ENCODE measurements at places on chromosomes 1 and 21.

DNA sequence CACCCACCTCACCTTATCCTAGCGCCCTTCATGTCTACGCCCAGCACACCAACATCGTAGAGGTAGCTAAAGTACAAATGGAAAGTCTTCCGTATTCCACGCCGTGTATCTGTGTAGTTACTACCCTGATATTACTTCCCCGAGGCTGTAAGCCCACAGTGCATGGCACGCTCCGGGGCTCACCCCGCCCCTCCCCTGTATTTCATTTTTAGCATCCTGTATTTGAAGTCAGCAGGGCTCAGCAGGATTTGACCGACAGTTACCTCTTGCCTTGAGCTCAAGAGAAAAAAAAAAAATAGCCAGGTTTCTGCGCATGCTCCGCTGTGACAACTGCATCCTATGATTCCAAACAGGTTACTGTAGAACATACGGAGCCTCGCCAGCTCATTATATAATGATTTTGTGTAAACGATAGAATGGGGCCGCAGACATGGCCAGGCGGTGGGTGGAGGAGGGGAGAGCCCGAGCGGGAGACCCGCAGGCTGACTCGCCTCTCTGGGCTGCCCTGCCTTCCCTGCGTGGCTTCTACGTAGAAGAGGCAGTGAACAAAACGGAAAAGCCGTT, 1.3 kb downstream of the ABCG1 start:
- peak; percentile 84 for DNase-seq

DNA sequence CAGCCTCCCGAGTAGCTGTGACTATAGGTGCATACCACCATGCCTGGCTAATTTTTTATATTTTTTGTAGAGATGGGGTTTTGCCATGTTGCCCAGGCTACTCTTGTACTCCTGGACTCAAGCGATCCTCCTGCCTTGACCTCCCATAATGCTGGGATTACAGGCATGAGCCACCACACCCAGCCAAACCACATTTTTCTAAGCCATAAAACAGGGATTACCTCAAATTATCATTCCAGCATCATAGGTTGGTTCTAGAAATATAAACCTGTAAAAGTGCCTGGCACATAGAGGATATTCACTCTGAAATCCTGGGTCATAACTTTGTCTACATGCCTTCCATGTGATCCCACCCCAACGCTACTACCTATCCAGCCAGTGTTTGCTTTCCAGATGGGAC, 59.4 kb upstream of the JAK1 start:
- no peak for DNase-seq

DNA sequence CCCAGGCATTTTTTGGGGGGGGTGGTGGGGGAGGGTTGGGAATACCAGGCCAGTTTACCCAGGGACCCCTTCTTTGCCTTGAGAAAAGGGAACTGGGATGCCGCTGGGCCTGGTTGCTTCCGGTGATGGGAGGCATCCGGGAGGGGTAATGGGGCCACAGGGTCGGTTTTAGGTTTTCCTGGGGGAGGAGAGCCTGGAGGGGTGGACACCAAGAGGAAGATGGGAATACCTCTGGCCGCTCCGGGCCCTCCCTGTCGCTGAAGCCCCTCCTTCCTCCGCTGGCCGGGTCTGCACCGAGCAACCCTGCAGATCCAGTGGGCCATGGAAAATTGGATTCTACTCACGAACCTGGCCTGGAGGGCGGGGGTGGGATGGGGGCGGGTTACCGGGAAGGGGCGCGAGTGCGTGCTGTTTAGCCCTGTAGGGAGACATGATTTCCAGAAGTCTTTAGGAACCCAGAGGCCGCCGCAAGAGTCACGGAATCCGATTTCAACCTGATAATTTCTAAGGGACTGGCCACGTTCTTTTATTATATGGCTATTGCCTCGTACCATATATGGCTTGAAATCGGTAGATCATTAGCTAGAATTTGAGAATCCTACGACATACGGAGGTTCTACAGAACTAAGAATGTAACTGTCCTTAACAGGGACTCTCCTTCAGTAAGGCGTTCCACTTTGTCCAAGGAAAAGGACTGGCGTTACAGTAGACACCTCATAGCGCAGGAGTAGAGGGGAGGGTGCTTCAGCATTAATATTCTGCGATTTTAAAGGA, 749 bp downstream of the AKIRIN1 start:
- peak; percentile 17 for DNase-seq

- peak; percentile 61 for DNase-seq
Observed at GRCh38 chr21:32611471-32611997, 643 bp downstream of the CFAP298 start.

DNA sequence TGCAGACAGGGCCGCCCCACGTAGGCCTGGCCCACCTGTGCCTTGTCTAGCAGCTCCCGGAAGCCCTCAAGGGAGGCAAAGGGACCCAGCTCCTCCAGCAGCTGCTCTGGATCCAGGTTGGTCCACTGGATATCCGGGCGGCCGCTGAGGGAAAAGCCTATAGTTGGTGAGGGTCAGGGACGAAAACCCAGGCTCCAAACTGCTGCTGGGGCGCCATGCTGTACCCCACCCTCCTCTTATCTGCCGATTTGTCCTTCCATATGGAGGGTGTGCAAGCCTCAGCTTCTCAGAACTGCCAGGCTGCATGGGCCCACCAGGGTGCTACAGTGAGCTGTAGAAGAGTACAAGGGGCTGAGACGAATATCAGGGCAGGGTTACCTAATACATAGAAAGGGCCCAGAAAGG, 12.2 kb downstream of the PTCH2 start:
- DNase-seq: no peak

- no peak for DNase-seq
Observed at GRCh38 chr21:15653710-15654109, 76.1 kb upstream of the USP25 start.

- DNase-seq: no peak
Observed at GRCh38 chr1:81873946-81874345, 73.2 kb downstream of the ADGRL2 start.

- DNase-seq: no peak
Observed at GRCh38 chr1:200411406-200412257, 1.8 kb upstream of the ZNF281 start.

DNA sequence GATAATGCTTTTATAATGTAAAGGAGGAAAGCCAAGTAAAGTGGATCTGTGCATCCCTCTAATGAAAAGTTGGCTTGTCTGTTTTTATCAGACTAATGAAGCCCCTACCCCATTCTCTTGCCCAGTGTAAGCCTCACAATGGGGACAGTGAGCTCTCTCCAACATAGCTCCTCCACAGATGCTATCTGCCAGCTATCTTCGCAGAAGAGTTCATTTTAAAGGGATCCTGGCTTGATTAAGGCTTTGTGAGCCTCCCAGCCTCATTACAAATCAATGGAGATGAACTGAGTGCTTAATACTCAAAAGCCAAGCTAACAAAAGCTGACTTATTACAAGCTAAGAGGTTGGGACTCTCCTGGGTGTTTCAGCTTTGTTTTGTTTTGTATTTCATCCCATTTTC, 514.7 kb downstream of the NUF2 start:
- no peak for DNase-seq

DNA sequence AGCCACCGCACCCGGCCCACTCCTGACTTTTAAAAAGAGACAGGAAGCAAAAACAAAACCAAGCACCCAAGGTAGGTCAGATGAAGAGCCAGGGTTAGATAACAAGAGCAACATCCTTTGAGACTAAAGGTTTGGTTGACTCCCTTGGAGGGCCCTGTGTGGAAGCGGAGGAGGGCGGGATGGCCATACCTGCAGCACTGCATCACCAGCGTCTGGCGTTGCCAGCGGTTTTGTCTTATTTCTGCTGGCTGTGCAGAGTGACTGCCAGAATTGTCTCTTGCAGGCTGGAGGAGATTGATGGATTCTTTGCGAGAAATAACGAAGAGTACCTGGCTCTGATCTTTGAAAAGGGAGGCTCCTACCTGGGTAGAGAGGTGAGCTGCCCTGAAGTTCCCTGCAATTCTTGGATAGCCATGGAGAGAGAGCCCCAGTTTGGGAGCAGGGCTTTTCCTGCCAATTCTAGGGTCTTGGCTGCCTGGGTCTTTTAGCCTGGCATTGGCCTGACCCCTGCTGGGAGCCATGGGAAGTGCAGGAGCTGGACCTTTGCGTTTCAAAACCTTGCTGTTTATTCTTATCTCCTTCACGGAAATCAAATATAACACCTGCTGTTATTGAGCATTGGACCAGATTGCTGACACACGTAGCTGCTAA, 24.0 kb downstream of the QSOX1 start:
- DNase-seq: peak; percentile 75

- DNase-seq: no peak
Observed at GRCh38 chr1:219339466-219339865, 165.8 kb downstream of the LYPLAL1 start.

DNA sequence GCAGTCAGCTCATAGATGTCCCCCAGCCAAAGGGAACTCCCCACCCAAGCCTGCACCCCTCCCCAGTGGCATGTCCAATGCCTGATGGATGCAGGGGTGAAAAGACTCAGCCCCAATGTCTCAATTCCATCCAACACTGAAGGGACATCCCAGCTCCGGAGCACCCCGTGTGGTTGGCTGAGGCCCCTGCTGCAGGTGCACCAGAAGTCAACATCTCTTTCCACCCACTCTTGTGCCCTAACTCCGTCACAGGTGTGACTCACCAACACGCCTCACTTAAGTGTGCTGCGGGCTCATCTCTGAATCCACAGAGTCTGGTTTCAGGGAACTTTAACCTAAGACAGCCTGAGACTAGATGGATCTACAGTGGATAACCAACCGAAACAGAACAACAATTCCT, 40.9 kb upstream of the ZBTB18 start:
- peak; percentile 71 for DNase-seq

DNA sequence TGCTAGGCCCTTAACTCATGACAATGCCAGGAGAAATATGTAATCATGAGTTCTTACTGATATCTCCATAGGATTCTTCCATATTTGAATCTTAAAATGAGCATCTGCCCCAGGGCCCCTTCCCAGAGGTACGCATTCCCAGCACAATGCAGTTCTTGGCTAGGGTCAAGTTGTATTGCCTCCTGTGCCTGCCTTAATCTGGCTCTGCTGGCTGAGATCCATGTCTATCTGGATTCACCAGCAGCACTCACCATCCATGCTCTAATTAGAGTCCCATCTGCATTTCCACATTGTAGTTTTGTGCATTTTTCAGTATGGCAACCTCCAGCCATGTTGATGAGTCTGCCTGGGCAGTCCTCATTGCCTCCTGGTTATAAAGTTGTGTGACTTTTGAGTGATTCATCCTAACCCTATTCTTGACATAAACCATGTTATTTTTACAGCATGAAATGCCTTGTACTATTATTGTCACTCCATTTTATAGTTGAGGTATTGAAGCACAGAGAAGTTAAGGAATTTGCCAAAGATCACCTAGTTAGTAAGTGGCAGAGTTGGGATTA, 55.9 kb downstream of the CAMSAP2 start:
- DNase-seq: no peak

DNA sequence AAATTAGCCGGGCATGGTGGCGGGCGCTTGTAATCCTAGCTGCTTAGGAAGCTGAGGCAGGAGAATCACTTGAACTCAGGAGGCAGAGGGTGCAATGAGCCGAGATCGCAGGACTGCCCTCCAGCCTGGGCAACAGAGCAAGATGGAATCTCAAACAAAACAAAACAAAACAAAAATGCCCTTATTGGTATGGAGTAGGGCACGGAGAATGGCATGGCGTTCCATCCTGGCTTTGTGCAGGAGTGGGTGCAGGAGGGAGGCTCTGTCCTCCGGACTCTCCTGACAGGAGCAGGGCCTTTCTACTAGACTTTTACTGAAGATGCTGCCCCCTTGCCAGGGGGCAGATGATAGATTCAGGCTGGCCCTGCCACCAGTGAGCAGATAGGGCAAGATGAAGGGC, 1.0 kb downstream of the TMEM61 start:
- DNase-seq: no peak

DNA sequence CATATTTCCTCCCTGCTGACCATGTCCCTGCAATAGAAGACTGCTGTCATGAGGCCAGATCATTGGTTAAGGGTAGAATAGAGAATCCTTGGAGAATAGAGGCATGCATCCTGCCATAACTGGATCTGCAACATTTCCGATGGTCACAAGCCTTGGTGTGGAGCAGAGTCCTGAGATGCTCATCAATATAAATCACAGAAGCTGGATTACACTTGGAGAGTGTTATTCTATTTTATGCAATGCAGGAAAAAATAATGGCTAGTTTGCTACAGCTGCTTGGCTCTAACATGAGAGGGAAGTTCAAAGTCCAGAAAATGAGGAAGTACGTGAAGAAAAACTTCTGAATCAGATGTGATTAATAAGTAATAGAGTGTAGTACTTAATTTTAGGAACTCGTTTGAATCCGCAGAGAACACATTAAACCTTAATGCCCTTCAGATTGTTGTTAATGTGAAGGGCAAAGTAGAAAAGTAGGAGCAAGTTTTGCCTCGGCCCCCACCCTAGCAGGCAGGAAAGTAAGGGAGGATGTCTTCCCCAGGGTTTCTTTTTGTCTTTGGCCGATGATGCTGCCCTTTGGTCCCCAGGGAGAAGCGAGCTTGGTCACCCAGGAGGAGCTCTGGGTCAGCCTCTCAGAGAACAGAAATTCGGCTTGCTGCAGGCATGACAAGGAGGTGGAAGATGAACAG, 59.5 kb downstream of the KCNK1 start:
- DNase-seq: no peak

GRCh38 chr1:227190321-227190720, 128.0 kb downstream of the CDC42BPA start:
- no peak for DNase-seq

DNA sequence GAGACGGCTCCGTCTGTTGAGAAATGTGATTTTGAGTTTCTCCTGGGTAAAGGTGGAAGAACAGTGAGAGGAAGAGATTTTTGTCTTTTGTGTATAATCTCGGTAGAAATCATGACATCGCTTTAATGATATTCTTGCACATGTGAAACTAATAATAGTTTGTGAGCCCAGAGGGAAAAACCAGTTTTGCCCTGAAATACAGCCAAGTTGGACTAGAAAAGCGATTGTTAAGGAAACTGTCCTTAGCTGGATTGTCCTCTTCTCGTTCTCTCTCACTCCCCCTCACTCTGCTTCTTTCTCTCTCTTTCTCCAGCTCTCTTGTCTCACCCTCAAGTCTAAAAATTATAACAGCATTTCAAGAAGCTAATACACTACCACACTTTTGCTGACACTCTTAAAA, 17.1 kb downstream of the KCNJ6 start:
- DNase-seq: no peak

- DNase-seq: no peak
Observed at GRCh38 chr1:77038000-77038399, 170.7 kb downstream of the ST6GALNAC5 start.

DNA sequence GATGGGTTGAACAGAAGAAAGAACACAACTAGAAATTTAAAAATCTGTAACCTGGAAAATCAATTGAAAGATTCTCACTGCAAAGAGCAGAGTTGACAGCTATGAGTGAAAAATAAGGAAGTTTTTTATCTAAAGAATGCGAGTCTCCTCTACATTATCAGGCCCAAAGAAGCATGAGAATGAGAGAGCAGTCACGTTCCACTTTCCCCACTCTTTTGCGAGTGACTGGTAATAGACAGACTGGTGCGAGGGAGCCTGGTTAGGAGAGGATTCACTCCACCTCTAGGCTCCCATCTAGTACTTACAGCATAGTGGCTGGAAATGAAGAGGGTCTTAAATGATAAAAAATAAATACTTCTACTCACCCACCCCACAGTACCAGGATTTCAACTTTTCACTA, 52.0 kb downstream of the PRDX6 start:
- no peak for DNase-seq

- no peak for DNase-seq
Observed at GRCh38 chr1:22483121-22483520, 31.5 kb downstream of the ZBTB40 start.

- no peak for DNase-seq
Observed at GRCh38 chr1:30927448-30927847, 18.9 kb upstream of the SDC3 start.
